ENCODE measurements at places on chromosomes 11 and 22.

DNA sequence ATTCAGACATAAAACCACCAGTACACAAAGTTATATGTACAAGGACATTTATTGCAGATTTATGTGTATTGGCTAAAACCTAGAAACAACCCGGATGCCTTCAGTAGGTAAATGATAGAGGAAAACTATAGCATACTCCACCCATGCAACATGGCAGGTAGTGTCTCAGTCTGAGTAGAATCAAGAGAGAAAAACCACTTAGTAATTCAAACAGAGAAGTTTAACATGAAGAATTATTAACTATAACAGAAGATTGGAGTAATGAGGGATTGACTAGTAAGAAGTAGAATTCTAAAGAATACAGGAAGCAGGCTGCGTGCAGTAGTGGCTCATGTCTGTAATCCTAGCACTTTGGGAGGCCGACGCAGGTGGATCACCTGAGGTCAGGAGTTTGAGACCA, 16.2 kb upstream of the SPTY2D1 start:
- DNase-seq = no peak

- DNase-seq = no peak
Observed at GRCh38 chr11:69860796-69861445, 41.7 kb upstream of the FGF3 start.

GRCh38 chr11:104329078-104329665, 165.2 kb upstream of the PDGFD start:
- no peak for DNase-seq

DNA sequence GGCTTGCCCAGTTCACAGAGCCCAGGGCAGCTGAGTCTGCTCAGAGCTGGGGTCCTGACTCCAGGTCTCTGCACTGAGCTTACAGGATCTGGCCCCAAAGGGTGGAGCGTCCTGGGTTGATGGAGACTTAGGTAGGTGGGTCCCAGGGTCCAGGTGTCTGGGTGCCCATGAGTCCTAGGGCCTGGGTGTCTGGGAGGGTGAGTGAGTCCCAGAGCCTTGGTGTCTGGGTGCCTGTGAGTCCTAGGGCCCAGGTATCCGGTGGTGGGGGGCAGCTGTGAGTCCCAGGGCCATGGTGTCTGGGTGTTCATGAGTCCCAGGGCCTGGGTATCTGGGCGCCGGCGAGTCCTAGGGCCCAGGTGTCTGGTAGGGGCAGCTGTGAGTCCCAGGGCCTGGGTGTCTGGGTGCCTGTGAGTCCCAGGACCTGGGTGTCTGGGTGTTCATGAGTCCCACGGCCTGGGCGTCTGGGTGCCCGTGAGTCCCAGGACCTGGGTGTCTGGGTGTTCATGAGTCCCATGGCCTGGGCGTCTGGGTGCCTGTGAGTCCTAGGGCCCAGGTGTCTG, 1505.6 kb downstream of the BRD1 start:
- no peak for DNase-seq

DNA sequence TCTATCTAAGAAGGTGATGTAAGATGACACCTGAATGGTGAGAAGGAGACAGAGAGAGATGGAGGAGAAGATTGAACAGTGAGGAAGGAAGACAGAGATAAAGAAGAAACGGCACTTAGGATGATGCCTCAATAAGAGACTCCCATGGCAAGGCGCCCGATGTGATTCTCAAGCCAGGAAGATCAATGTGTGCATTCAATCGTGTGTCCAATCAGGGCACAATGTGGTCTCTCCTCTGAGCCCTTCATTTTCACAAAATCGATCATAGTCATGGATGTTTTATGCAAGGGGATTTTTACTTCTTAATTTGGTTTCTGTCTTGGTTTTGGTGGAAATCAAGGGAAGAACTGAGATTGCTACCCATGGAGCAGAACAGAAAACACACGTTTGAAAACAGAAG, 19.9 kb upstream of the TMPRSS13 start:
- DNase-seq = no peak

DNA sequence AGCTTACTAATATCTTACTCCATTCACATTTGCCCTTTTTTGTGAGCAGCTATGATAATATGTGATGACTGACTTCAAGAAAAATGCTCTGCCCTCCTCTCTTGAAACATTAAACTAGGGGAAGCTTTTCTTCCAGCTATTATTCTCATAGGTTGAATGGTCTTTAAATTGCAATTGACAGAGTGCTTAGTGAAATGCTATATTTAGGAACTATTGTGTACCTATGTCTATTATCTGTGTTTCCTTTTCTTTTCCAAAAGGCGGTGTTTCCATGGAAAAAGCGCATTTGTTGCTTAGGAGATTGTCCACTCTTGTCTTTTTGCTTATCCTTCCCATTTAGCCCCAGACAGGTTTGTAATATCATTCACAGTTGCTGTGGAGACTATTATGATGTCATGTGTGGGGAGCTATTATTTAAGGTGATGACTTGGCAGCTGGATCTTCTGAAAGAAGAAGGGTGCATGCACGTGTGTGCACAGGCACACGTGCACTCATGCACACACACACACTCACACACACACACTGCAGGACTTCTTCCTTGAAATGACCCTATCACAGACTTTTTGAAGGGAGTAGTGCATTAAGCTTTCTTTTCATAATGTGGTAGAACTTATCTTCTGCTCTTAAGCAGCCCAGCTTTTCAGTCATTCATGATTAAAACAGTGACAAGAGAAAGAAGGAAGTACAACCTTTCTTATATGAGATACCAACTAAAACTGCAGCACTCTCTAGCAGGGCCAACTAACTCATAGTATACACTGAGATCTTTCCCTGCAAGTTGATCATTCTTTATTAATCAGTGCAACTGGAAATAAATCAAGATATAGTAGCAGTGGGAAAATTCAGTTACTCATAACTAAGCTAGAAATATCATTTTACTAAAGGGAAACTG, 340.8 kb upstream of the MTNR1B start:
- DNase-seq = no peak

GRCh38 chr11:60005360-60005759, 11.6 kb upstream of the OOSP4B start:
- no peak for DNase-seq

GRCh38 chr11:19646308-19646707, 66.3 kb upstream of the NAV2 start:
- no peak for DNase-seq

GRCh38 chr11:115364896-115365295, 139.3 kb downstream of the CADM1 start:
- DNase-seq = no peak

DNA sequence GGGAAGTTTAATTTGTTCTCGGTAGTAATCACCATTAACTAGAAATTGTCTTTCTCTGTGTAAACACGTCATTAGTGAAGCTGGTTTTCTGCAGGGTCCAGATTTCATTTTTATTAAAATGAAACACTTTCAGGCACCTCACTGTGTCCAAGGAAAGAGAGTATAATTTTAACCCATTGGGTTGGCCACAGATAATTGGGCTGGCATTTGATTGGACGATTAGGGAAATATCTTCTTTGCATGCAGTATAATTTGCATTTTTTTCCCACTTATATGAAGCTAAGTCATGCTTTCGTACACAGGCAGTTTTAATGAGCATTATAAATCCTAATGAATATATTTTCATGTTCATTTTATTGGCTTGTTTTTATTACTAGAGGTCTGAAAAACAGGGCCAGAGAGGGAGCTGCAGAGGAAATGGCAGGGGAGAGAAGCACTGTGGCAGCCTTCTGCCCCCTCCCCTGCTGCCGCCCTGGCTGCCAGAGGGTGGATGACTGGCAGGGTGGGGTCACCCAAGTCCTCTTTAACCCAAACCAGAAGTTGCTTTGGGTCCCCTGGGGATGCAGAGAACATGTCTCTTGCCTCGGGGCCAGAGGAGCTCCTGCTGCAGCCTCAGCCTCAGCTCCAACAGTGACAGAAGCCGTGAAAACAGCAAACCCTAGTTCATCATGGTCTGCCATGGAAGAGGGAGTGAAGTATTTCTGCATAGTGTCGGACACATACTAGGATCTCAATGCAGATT, 93.9 kb downstream of the PKNOX2 start:
- DNase-seq = no peak

GRCh38 chr11:65224930-65225278, 36.9 kb upstream of the POLA2 start:
- DNase-seq = peak; percentile 28

GRCh38 chr11:63672936-63673539, 1.9 kb upstream of the ATL3 start:
- DNase-seq = no peak

DNA sequence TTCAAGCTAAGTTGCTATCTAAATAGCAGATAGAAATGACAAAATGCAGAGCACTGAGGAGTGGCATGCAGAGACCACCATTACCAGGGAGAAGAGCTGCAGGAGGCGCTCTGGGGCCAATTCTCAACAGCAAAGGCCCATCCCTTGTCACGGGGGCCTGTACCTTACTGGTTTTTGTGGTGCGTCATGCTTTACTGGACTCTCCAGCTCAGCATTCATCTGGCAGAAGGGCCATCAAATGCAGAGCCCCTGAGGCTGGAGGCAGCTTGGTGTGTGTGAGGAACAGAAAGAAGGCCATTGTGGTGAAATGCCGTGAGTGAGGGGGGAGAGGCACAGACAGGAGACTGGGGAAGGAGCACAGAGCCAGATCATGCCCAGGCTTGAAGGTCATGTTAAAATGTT, 56.5 kb upstream of the NAV2 start:
- no peak for DNase-seq

DNA sequence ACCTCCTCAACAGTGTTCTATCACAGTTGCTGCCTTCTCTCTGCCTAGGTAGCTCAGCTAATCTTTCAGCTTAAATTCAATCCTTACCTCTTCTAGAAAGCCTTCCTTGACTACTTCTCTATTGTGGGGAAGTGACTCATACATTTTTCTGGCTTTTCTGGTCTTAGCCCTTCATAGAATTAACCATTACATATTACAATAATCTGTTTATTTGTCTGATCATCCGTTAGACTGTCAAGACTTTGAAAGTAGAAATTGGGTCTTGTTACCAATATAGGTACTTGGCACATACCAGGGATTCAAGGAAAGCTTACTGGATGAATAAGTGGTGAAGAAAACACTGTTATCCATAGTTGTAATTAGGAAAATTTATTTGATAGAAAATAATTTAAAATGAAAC, 89.6 kb downstream of the FANCF start:
- DNase-seq = no peak

DNA sequence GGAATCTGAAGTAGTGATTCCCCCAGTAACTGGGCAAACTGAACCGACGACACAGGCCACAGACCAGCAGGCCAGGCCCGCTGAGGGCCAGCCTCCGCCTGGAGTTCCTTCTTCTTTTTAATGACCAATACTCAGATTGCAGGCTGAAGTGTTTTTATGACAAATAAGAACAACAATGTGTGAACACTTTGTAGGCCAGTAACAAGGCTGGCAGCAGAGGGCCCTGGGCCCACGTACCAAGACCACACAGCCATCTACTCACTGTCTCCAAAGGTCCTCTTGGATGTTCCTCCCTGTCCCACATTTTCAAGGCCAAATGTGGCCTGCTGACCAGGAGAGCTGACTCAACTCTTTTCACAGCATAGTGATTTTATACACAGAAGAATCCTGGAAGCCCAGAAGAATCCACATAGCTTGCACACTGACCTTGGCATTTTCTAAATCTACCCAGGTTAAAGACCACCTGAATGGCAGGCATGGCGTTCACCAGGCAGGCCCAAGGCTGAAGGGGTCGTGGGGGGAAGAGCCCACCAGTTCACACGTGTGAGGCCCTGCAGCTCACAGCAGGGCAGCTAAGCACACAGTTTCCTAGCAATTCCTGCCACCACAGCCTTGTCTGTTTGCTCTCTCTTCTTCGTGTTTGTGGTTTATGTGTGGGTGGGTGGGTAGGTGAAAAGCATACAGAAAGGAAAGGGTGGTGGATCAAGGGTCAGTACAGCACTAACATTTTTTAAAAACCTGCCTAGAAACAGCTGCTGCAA, 13.3 kb downstream of the SMCO4 start:
- DNase-seq = no peak

DNA sequence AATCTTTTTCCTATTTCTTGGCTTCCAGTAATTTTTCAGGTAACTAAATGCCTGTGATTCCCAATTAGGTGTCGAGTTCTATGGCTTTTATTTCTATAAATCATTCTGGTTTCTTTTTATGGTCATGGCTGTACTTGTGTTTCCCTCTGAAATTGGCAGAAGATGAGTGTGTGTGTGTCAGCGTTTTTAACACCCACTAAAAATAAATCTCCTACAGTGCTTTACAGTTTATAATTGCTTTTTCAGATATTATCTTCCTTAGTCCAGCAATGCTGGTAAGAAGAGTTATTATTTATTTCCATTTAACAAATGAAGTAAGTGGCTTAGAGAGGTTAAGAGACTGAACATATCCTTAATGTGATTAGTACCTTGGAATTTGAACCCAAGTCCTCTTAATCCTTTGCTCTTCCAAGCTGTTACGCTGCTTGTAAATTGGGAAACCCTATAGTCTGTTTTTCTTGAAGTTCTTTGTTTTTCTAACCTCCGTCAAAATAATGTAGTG, 125.2 kb downstream of the TEAD1 start:
- DNase-seq = no peak

DNA sequence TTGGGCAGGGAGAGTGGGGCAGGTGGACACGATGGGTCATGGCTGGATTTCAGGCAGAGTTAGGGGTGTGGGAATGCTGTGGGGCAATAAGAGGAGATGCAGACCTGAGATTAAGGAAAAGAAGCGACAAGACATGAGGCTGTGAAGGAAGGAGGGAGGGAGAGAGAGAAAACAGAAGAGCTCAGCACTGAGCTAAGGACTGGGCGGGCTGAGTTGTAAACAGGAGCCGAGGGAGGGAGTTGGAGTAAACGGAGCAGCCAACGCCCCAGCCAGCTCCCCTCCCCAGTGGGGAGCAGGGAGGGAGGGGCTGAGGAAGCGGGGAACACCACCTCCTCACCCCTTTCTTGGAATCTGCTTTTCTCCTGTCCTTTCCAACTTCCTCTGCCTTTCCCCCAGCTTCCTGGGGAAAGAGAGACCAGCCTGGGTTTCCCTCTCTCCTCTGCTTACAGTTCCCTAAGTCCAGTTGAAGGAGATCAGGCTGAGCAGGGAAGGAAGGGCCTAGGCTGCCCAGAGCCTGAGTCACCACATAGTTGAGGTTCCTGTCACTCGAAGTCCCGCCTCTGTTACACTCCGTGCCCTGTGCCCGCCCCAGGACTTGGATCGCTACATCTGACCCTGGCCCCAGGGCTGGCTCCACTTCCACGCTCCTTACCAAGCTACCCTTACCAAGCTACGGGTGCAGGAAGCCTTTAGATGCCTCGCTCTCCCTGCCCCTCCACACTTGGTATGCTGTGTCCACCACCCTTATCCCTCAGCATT, 6.7 kb upstream of the AHNAK start:
- peak; percentile 86 for DNase-seq

GRCh38 chr22:40345815-40346184, 500 bp upstream of the ADSL start:
- no peak for DNase-seq

GRCh38 chr11:27977031-27977430, 130.9 kb downstream of the KIF18A start:
- no peak for DNase-seq
